ENCODE measurements at places on chromosomes 7 and 10.

DNA sequence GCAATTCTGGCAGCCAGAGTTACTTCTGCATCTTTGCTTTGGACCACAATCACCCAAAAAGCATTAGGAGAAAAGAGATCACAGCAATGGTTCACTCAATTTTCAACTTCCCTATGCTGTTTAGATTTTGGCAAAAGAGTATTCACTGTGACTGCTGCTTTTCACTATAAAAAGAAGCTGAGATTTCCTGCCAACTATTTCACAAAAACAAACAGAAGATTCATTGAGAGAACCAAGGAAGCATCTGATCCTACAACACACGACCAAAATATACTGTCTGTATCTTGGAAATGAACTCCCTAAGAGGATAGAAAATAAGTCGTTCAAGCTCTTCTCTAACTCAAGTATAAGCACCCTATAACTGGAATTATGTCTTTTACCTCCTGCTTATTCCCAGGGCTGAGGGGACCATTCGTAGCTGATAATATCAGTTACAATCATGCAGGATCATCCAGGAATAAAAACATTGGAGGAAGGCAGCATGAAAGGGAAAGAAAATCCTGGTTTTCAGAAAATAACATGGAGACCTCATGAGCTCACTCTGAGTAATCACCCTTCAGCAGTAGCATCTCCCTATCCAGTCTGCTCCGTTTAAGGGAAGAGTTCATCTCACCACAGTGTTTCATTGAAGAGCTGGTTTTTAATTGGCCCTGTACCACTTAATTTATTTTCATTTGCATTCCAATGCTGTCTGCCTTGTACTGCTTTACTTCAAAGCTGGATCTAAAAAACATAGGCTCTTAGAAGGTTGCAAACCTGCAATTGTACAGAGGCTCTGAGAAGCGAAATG, 256.2 kb downstream of the PAXIP1 start:
- no peak for DNase-seq

GRCh38 chr7:7148798-7149481, 33.4 kb upstream of the C1GALT1 start:
- DNase-seq: no peak

GRCh38 chr10:106593876-106594275, 570.6 kb downstream of the SORCS1 start:
- DNase-seq: no peak

GRCh38 chr10:126734015-126734414, 63.5 kb upstream of the C10orf90 start:
- peak; percentile 14 for DNase-seq

DNA sequence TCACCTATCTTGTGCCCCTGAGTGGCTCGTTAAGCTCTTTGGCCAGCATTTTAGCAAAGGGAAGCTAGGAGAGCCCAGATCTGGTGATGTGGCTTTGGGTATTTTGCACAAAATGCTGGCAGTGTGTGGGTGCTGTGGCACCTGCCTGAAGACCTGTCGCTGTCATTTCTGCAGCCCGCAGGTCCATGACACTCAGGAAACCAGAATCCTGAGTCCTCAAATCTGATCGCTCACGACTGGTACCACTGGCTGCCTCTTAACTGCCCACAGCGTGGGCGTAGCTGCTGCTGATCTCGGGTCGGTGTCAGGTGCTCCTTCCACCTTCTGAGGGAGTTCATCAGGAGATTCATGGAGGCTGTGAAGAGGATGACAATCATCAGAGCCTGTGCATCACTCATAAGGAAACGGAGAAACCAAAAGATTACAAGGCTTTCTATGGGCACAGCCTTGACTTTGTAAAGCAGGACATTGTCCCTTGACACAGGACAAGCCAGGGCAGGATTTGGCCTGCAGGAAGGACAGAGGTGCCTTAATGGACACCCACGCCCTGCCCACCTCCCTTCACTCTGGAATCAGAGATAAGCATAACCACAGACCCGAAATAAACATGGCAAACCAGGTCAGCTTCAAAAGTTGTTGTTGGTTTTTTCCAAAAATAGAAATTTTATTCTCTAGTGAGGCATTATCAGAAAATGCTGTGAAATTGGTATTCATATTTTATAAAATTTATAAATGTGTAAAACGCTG, 71.0 kb upstream of the STK17A start:
- no peak for DNase-seq

GRCh38 chr7:46291601-46292150, 370.6 kb upstream of the IGFBP3 start:
- peak; percentile 45 for DNase-seq

DNA sequence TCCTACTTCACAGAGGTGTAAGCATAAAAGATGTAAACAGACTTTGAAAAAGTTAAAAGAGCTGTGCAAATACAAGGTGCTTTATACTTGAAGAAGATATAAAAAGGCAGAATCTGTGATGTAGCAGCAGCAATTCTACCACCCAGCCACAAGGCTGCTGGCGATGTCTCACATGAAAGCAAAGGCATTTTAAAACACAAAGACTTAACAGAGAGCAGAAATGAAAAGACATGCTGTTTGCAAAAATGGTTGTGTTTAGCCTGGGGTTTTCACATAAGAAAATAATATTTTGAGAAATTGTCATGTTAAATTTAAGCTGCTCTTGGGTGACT, 85.5 kb upstream of the ZNF800 start:
- no peak for DNase-seq

- DNase-seq: no peak
Measured at GRCh38 chr7:157438121-157439025, 101.6 kb downstream of the DNAJB6 start.

- no peak for DNase-seq
Measured at GRCh38 chr7:141198194-141198958, 124.5 kb downstream of the TMEM178B start.

All from fibroblast of villous mesenchyme (primary cell).